ENCODE measurements at places on chromosomes 1 and 21.

GRCh38 chr1:44566281-44567046 lies 107.8 kb downstream of the TMEM53 start:
- no peak for DNase-seq

GRCh38 chr21:40531431-40532110 lies 315.4 kb downstream of the DSCAM start:
- DNase-seq, result no peak

- no peak for DNase-seq
Measured at GRCh38 chr1:230077011-230077410, 10.0 kb downstream of the GALNT2 start.

DNA sequence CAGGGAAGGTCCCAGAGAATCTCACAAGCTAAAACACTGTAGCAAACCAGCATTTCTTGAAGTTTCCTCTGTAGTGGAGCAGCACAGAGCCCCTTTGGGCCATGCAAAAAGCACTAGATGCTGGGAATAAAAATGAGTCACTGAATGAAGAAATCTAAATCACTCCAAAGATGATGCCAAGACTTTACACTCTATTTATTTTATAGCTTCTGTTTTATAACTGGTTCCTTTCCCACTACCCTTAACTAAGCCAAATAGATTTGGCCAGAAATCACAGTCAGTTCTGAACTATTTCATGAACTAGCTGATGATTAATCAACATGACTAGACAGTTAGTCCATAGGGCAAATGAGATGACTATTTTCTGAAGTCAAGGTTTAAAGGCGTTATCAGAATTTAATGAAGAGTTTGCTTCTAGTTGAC lies 89.5 kb downstream of the SCMH1 start:
- no peak for DNase-seq

DNA sequence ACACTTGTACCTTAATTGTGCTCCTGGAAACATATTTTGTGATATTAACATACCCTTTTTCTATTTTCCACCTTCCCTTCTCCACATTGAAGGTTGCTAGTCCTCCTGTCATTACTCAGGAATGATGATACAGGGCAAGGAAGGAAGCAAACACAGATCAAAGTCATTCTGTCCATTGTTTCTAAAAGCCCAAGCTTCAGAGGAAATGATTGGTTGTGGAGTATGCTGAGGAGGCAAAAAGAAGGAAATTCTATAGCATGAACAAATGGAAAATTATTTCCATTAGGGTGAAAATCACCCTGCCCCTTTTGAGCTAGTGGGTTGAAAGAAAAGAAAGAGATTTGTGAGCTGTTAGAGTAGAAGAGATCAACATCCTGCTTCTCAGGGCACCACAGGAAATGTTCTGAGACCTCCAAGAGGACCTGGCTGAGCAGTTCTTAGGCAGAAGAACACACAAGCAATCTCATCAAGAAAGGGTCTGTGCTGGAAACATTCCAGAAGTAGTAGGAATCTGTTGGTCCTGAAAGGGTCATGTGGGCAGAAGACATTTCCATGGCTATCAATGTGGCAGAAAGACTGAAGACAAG lies 29.0 kb upstream of the PRRX1 start:
- DNase-seq, result no peak

DNA sequence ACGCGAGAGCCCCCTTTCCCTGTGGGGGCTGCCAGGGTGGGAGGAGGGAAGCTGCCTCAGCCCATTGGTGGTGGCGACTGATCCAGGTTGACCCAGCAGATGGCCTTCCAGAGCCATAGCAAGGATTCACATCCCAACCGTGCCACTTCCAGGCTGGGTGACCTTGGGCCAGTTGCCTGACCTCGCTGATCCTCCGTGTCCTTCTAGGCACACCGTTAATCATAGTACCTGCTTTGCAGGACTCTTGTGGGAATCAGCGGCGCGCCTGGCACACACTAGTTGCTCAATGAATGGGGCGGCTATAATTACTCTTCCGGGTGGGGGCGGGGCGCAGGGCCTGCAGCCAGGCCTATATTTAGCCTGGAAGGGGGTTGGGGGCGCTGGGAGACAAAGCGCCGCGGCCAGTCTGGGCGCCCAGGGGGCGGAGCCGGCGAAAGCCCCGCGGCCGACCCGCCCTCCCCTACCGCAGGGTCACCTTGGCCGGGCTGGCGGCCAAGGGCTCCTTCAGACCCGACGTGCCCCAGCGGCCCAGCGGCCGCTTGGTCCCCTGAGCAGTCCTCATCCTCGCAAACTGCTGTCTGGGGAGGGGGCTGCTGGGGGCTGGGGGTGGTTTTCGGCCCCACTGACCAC lies 5.1 kb downstream of the HSPB7 start:
- peak; percentile 41 for DNase-seq

- no peak for DNase-seq
Measured at GRCh38 chr1:108017698-108018097, 52.7 kb upstream of the VAV3 start.

DNA sequence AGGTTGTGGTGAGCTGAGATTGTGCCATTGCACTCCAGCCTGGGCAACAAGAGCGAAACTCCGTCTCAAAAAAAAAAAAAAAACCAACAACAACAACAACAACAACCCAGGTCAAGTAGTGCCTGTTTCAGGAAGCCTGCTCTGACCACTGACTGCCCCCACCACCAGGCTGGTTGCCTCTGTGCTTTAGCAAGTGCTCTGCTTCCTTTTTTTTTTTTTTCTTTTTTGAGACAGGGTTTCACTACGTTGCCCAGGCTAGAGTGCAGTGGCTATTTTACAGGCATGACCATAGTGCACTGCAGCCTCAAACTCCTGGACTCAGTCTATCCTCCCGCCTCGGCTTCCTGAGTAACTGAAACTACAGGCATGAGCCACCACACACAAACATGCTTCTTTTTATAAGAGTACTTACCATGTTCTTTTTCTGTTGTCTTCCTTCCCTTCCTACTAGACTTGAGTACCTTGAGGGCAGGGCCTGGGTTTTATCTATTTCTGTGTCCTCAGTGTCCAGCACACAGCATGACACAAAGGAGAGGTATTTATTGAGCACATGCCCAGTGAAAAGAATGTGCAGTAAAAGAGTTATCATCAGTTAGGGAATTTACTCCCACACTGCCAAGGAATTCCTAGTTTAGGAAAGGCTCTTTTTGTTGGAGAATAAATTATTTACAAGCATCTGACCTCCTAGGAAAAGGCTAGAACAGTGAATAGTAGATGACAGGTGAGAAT lies 9.9 kb upstream of the COA7 start:
- DNase-seq, result no peak

GRCh38 chr1:55192093-55192492 lies 23.1 kb downstream of the USP24 start:
- no peak for DNase-seq

- no peak for DNase-seq
Measured at GRCh38 chr21:29669416-29669815, 270.4 kb downstream of the GRIK1 start.

GRCh38 chr21:31347435-31348032 lies 3.5 kb upstream of the TIAM1 start:
- no peak for DNase-seq

- DNase-seq, result no peak
Measured at GRCh38 chr1:91549041-91549735, 48.5 kb downstream of the CDC7 start.

GRCh38 chr1:2606396-2606880 lies 19.9 kb downstream of the PRXL2B start:
- no peak for DNase-seq

- DNase-seq, result no peak
Measured at GRCh38 chr1:111848852-111849545, 93.3 kb downstream of the DDX20 start.

GRCh38 chr1:16717336-16718098 lies 22.8 kb upstream of the RNU1-4 start:
- DNase-seq, result no peak

- peak; percentile 21 for DNase-seq
Measured at GRCh38 chr1:205812271-205812877, 624 bp downstream of the SLC41A1 start.

- DNase-seq, result no peak
Measured at GRCh38 chr1:20348326-20348915, 57.7 kb downstream of the VWA5B1 start.

GRCh38 chr1:217605390-217605789 lies 25.5 kb downstream of the GPATCH2 start:
- DNase-seq, result no peak

- no peak for DNase-seq
Measured at GRCh38 chr1:36095760-36096405, 7.2 kb downstream of the ADPRS start.

DNA sequence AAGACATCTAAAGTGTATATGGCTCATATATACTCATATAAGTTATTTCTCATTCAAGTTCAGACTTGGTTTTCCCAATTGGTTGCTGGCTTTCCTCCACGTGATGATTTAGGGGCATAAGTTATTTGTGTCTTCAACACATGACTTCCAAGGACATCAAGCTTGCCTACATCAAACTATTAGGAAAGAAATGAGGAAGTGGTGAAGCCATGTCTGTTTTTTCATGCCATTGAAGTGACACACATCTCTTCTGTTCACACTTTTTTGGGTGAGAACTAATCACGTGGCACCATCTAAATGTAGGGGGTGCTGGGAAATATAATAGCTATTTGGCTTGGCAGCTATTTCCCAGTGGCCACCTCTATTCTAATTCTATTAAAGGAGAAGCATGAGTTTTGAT lies 282.1 kb downstream of the OMA1 start:
- no peak for DNase-seq

- DNase-seq, result no peak
Measured at GRCh38 chr21:42272984-42273600, 42.1 kb downstream of the TFF3 start.

DNA sequence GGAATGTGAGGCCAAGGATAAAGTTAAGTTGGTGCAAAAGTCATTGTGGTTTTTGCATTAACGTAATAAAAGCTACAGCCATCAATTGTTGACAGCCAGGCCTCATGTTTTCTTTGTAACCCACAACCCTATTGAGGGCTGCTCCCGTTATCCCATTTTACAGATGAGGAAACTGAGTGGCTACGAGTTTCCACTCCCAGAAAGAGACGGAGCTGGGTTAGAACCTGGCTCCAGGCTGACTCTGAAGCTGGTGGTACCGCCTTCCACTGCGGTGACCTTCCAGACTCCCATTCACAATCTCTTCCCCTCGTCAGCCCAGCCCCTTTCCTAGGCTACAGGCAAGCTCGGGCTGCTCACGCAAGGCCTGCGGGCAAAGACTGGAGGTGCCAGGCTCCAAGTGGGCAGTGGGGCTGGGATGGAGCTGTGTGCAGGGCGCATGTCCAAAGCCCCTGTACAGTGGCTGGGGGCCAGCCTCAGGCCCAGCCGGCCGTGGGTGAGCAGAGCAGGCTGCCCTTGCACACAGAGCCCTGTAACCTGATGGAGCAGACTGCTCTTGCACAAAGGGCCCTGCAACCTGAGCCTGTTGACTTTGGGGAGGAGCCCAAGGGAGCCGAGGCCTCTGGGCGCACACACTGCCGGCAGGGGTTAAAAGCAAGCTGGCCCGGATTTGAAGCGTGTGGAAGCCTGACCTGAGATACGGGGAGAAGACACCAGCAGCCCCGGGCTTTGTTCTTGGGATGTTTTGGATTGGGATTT lies 97.4 kb upstream of the TMPRSS2 start:
- DNase-seq, result no peak

DNA sequence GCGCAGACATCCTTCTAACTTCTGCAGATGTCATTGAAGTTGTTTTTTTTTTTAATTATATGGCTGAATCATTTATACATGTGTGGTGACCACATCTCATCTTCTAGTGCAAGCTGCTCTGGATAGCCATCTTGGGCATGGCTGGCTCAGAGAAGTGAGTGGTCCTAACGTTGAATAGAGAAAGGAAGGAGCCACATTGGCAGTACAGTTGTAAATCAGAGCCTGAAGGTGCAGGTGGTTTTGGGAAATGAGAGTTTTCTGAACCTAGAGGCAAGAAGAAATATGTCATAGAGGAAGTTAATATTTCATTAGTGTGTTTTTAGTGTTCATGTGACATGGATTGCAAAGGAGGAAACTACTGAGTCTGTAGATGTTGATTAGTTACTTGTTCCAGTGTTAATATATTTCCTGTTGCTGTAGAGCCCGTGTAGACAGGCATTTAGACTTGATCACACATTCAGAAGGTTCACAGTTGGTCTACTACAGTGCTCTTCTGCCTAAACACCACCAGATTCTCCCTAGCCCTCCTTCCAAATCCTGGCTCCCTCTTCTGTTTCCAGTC lies 163.7 kb downstream of the ROR1 start:
- no peak for DNase-seq

DNA sequence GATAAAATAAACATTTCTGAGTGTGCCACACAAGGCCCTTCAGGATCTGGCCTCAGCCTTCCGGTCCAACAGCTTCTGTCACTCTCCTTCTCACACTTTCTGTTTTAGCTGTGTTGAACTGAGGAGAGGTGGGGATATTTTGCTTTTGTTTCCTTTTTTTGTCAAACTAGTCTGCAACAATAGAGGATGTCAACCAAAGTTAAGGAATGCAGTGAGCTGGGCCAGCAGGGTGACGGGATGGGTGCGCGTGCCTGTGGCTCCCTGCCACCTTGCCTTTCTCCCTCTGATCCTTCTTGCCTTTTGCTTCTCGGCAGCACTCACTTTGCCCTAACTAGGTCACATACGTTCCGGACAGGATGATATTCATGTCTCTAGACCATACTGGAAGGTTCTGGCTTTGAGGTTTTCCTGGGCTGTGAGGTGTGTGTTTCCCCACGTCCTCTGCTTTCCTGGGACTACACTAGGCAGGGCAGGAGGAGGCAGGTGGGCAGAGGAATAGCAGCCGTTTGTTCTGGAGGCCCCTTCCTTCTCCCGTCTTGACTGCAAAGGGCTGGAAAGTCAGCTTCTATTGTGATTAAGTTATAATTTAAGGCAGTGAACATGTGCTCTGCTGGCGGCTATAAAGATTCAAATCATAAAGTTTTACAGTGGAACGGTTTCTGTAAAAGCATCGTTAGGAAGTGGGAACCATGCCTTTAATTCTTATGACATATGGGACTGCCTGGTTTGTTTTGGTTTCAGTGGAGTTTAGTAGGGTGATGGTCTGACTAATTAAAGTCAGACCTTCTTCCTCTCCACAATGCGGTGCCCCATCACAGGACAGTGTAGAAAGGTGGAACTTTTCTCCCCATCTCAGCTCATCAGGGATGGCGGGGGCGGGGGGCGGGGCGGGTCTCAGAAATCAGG lies 67.8 kb downstream of the RNF220 start:
- DNase-seq, result no peak
